ENCODE measurements at places on chromosomes 2 and 18. TPM values are rescaled to one million over a fixed set of nuclear protein-coding genes. Genes with fewer than 3 reads are reported as not detected.

The SERPINB13 gene
- total RNA-seq = not detected

The SERPINB10 gene
- total RNA-seq = not detected

The HOXD4 gene
- total RNA-seq = not detected

The PPP1R1C gene
- 5.3 TPM for total RNA-seq

The PHOSPHO2 gene
- total RNA-seq = 8.5 TPM

The KCNG2 gene
- total RNA-seq = 0.19 TPM

The ACVR2A gene
- total RNA-seq = 18.1 TPM

The GPR17 gene
- total RNA-seq = not detected
